ENCODE measurements at places on chromosomes 5 and 9.

DNA sequence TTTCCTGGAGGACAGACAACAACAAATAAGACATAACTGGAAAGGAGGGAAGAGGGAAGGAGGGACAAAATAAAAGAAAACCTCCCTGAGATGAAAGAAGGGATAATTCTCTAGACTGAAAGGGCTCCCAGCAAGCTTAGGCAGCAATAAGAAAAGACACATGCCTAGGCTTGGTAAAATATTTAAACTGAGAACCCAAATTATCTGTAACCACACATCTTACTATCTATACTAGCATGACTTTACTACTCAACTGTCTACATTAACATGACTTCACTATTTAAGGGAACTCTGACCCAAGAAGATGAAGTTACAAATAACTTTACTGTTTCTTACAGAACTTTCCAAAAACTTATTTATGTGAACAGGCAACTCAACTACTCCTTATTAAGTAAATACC lies 95.9 kb downstream of the EPB41L4A start:
- DNase-seq = no peak

- DNase-seq = no peak
Measured at GRCh38 chr5:130514984-130515690, 610.9 kb downstream of the CHSY3 start.

- DNase-seq = peak; percentile 66
Measured at GRCh38 chr5:170070556-170071412, 34.9 kb upstream of the FOXI1 start.

- no peak for DNase-seq
Measured at GRCh38 chr5:53167836-53168235, 58.3 kb upstream of the MOCS2 start.

DNA sequence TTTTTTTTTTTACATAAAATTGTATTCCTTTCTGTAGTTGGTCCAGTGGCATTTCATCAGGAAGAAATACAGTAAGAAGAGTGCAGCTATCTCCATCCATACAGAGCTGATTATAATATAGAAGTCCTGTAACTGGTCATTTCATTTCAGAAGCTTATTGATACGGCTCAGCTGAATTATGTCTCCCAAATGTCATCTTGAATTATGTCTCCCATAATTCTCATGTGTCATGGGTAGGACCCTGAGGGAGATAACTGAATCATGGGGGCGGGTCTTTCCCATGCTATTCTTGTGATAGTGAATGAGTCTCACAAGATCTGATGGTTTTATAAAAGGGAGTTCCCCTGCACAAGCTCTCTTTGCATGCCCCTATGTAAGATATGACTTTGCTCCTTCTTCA lies 492.9 kb downstream of the CHSY3 start:
- no peak for DNase-seq

DNA sequence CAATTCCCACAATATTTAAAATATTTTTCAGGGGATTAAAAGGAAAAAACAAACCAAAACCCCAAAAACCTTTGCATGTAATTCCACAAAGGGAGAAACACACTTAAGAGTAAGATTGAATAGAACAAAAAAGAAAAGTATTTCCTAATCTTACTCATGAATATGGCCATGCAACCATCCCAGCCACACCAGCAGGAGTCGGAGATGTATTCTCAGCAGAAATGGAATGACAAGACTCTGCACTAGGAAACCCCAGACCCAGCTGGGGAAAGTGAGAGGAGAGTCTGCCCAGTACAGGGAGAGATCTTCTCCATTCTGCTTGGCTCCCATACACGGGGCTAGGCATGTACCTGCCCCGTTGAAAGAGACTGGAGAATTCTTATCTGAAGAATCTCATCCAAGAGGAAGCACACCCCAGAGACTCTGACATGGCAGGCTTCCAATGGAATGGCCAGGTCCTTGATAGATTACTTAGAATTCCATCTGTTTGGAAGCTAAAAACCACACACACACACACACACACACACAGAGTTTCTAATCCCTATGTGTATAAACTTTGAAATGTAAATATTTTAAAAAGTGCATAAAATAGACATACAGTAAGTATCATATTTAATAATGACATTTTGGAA lies 118.8 kb downstream of the GADD45G start:
- DNase-seq = no peak

- no peak for DNase-seq
Measured at GRCh38 chr5:176659512-176659839, 12.2 kb downstream of the TSPAN17 start.
